ENCODE measurements at places on chromosomes 12 and 14. TPM values are rescaled to one million over a fixed set of nuclear protein-coding genes. Genes with fewer than 3 reads are reported as not detected.

The PSMC1 gene
- 62.6 TPM for total RNA-seq

The HSPA2 gene
- total RNA-seq = 2.4 TPM

The MGP gene
- total RNA-seq = not detected

The KIF26A gene
- 0.53 TPM for total RNA-seq

The NOVA1 gene
- total RNA-seq = not detected

The SLC41A2 gene
- 1.2 TPM for total RNA-seq

The SDR39U1 gene
- total RNA-seq = 70.3 TPM

The CMTM5 gene
- not detected for total RNA-seq

The SDS gene
- total RNA-seq = not detected

The RNASE7 gene
- total RNA-seq = not detected

The RPS26 gene
- 38.9 TPM for total RNA-seq

The LACRT gene
- total RNA-seq = not detected

The OR6C75 gene
- total RNA-seq = not detected

The PTGDR gene
- 0.36 TPM for total RNA-seq

The BEGAIN gene
- 1.4 TPM for total RNA-seq

The NANOG gene
- not detected for total RNA-seq

The IRAK3 gene
- 0.34 TPM for total RNA-seq

The WNT1 gene
- 0.73 TPM for total RNA-seq

The COCH gene
- 0.70 TPM for total RNA-seq
